ENCODE measurements at places on chromosomes 3 and 15. TPM values are rescaled to one million over a fixed set of nuclear protein-coding genes. Genes with fewer than 3 reads are reported as not detected.

The CELF6 gene
- 2.8 TPM for total RNA-seq

The GRK7 gene
- not detected for total RNA-seq

The CTXND1 gene
- total RNA-seq, result 1.3 TPM

DNA sequence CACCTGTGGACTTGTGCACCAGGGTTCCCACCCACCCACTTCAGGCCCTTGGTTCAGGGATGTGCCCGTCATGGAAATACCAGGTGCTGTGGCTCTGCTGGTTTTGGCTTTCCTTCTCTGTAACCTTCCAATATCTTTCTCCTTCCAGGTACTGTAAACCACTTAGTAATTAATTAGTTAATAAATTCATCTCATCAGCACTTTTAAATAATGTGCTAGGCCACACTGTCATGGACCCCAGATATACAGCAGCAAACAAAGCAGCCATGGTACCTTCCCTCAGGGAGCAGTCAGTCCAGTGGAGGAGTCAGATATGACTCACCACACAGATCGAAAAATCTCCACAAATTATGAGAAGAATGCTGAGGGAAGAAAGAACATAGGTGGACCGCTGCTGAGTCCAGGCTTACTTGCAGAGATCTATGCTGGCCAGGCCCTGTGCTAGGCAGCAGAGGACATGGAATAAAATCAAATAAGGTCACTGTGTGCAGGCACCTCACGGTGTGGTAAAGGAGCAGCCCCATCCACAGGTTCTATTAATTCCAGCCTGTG lies 6.8 kb upstream of the GATA2 start:
- peaks cover 9% of the 10 kb centered on the region for H3K4me1 ChIP-seq
- H3K4me3 ChIP-seq, result no peak overlapping the region
- H3K36me3 ChIP-seq, result no peaks in the 10 kb centered on the region
- no peak overlapping the region for H3K27ac ChIP-seq

DNA sequence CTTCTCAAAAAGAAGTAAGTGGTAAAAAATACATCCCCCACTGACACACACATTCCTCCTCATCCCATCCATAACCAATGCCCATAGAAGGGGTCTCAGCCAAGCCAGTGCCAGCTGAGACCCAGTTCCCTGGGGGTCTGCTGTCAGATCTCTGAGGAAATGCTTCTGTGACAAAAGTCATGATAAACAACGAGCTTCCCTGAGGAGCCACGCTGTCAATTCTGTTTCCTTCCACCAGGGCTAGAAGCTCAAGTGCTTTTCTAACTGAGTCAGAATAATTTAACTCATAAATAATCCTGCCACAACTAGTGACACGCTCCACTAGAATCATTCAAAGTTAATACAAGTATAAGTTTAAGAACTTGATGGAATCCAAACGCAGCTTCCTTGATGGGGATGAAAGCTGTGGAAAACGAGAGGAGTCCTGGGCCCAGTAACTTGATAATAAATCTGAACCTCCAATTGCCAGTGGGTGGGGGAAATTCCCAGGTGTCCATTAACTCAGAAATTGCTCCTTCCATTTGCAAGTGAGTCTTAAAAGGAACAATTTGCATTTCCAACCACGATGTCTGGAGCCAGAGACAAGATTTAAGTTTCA lies 348.7 kb upstream of the LMCD1 start:
- no peaks in the 10 kb centered on the region for H3K36me3 ChIP-seq
- H3K4me3 ChIP-seq, result no peak overlapping the region
- H3K27me3 ChIP-seq, result no peaks in the 10 kb centered on the region
- no peaks in the 10 kb centered on the region for H3K4me1 ChIP-seq
- H3K27ac ChIP-seq, result no peak overlapping the region
- no peak for DNase-seq

DNA sequence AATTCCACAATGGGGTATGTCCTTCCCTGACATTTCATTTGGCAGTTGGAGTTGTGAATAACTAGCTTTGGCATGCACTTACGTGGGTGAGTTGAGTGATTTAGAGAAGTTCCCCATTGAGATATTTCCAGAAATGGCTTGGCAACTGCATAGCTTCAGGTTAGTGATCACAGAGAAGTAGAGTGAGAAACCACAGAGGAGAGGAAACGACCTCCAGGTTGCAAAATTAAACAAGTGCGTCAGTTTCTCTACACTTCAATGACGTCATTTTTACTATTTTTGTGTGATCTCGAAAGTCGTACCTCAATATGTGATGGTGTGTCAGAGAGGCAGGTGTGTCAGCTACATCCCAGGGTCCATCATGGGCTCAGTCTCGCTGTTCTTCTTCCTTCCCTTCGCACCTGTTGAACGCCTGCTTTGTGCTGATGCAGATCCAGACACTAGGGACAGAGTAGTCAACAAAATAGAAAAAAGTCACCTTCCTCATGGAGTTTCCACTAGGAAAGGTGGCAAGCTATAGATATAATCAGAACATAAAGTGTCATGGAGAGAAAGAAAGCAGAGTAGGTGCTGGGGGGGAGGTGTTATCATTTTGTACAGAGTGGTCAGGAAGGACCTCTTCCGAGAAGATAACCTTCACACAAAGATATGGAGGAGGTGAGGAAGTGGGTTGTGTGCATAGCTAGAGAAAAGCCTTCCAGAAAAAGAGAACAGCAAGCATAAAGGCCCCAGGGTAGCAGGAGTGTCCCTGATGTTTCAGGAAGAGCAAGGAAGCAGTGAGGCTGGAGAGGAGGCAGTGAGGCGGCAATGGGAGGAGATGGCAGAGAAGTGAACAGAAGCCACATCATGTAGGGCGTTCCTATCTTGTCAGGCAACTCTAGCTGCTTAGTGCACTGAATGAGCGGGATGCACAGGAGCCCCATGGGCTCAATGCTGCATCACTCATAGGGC lies 75.6 kb downstream of the MCTP2 start:
- peak overlapping the region; percentile 66 for H3K27ac ChIP-seq
- H3K4me3 ChIP-seq, result no peak overlapping the region
- no peak for DNase-seq
- H3K4me1 ChIP-seq, result peaks cover 16% of the 10 kb centered on the region
- H3K36me3 ChIP-seq, result peaks cover 48% of the 10 kb centered on the region

DNA sequence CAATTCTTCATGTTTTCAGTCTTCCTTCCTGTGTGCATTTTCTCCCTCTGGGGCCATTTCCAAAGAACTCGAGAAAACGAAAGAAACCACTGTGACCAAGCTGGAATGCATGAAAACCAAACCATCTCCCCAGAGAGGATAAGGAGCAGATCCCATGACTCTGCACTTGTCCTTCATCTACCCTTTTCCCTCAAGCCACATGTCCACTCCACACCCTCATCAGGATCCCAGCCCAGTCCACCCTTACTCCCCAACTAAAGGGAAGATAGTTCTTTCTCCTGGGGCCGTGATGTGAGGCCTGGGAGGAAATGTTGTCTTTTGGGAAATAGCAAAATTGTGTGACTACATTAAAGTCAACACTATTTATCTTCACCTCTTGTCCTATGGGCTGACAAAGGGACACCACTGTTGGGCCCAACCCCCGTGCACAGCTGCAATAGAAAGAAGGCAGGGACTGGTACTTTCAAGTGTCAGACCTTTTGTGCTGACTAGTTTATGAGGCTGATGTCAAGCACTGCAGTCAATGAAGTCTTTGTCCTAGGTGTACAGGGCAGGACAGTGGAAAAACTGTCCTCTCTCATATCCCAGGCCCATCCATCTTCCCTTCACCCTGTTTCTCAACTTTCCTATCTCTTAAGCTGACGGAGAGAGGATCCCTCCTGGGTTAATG lies 487.1 kb upstream of the NR2F2 start:
- H3K27ac ChIP-seq, result no peak overlapping the region
- no peak for DNase-seq
- no peaks in the 10 kb centered on the region for H3K27me3 ChIP-seq
- no peak overlapping the region for H3K4me3 ChIP-seq
- H3K36me3 ChIP-seq, result no peaks in the 10 kb centered on the region
- H3K4me1 ChIP-seq, result no peaks in the 10 kb centered on the region

GRCh38 chr3:46959161-46959511 lies 17.4 kb downstream of the CCDC12 start:
- H3K27me3 ChIP-seq, result no peaks in the 10 kb centered on the region
- peaks cover 91% of the 10 kb centered on the region for H3K4me1 ChIP-seq
- DNase-seq, result no peak
- H3K27ac ChIP-seq, result peak overlapping the region; percentile 42
- H3K4me3 ChIP-seq, result no peak overlapping the region

DNA sequence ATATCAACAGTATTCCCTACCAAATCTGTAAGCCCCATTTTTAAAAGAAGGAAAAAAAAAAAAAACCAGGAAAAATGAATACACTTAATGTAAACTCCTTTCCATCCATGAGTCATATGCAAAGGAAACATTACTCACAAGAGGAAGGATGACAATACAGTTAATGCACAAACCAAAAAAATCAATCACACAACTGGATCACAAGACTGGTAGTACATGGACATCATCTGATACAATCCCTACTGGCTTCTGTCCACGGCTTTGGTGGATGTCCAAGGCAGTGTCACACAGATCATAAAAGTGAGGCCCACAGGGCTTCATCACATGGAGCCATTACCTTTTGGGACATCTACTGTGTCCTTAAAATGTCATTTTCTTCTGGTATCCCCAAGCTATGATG lies 44.0 kb downstream of the SUCLG2 start:
- DNase-seq, result no peak
- H3K4me3 ChIP-seq, result no peak overlapping the region
- no peaks in the 10 kb centered on the region for H3K4me1 ChIP-seq
- peaks cover 43% of the 10 kb centered on the region for H3K36me3 ChIP-seq

DNA sequence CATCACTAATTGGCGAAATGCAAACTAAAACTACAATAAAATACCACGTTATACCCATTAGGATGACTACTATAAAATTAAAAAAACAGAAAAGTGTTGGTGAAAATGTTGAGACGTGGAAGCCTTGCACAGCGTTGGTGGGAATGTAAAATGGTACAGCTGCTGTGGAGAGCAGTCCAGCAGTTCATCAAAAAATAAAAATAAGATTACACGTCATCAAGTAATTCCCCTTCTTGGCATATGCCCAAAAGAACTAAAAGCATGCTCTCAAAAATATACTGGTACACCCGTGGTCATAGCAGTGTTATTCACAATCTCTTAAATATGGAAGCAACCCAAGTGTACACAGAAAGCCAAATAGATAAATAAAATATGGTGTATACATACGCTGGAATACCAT lies 71.8 kb upstream of the NDN start:
- H3K4me3 ChIP-seq, result no peak overlapping the region
- H3K27me3 ChIP-seq, result no peaks in the 10 kb centered on the region
- H3K36me3 ChIP-seq, result no peaks in the 10 kb centered on the region
- no peak overlapping the region for H3K27ac ChIP-seq
- no peak for DNase-seq

GRCh38 chr15:28096670-28097431 lies 2.3 kb downstream of the OCA2 start:
- peak overlapping the region; percentile 15 for H3K27ac ChIP-seq
- H3K36me3 ChIP-seq, result no peaks in the 10 kb centered on the region
- peaks cover 48% of the 10 kb centered on the region for H3K4me1 ChIP-seq
- H3K4me3 ChIP-seq, result peak overlapping the region; percentile 45

- H3K27ac ChIP-seq, result no peak overlapping the region
- H3K36me3 ChIP-seq, result no peaks in the 10 kb centered on the region
- DNase-seq, result no peak
- no peak overlapping the region for H3K4me3 ChIP-seq
- H3K27me3 ChIP-seq, result no peaks in the 10 kb centered on the region
- H3K4me1 ChIP-seq, result no peaks in the 10 kb centered on the region
Measured at GRCh38 chr3:12232785-12233300, 56.0 kb upstream of the PPARG start.
